ENCODE measurements at places on chromosomes 2 and 18.

- DNase-seq, result peak; percentile 32
These were observed at the start of gene ADD2 for GRCh38 chr2:70767699-70768589. TSS of gene ADD2 (minus strand) at chr2:70768200. CDS start at chr2:70706408, 61,792 bp downstream.

- no peak for DNase-seq
These were observed 528 bp upstream of the PCGF1 start for GRCh38 chr2:74507926-74508520.

GRCh38 chr18:8833480-8833879 lies 128.1 kb downstream of the MTCL1 start:
- DNase-seq, result no peak

DNA sequence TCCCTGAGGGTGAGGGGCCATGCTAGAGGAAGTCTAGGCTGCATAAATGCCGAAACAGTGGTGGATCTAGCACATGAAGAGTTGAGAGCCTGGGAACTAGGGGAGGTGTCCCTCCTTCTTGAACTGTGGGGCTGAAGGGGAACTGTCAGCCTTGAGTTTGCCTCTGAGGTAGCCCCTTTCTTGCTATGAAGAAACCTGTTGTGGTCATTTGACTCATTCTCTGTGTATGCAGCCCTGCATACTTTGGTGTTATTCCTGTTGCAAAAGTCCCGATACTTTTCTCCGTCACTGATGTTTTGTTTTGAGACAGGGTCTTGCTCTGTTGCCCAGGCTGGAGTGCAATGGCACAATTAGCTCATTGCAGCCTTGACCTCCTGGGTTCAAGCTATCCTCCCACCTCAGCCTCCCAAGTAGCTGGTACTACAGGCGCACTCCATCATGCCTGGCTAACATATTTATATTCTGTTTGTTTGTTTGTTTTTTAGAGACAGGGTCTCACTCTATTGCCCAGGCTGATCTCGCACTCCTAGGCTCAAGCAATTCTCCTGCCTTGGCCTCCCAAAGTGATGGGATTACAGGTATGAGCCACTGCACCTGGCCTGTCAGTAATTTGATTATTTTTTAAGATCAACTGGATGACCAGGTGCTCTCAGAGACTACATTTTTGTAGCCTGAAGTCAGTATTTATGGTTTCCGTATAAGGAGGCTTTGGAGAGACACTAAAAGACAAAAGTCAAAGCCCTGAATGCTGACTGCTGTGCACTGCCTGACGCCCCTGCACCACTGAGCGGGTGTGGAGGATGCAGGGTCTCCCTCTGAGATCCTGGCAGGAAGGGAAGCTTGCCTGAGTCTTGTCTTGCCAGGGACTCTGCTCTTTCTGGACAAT lies 126.0 kb upstream of the MSH6 start:
- no peak for DNase-seq

DNA sequence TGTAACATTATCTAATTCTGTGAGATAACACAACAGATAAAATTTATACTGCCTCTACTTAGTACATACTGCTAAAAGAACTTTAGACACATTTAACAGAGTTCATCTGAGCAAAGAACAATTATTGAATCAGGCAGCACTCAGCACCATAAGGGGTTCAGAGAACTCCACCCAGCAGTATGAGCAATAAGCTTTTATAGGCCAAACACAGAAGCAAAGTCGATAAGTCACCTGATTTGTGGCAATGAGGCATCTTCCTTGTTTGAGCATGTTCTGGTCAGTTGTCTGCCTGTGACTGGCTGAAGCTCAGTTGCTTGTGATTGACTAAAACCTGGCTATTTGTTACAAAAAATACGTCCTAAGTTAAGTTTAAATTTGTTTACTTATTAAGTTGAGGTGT lies 746.1 kb upstream of the DDX18 start:
- no peak for DNase-seq

- DNase-seq, result no peak
These were observed 26.7 kb downstream of the CTLA4 start for GRCh38 chr2:203894262-203894661.

DNA sequence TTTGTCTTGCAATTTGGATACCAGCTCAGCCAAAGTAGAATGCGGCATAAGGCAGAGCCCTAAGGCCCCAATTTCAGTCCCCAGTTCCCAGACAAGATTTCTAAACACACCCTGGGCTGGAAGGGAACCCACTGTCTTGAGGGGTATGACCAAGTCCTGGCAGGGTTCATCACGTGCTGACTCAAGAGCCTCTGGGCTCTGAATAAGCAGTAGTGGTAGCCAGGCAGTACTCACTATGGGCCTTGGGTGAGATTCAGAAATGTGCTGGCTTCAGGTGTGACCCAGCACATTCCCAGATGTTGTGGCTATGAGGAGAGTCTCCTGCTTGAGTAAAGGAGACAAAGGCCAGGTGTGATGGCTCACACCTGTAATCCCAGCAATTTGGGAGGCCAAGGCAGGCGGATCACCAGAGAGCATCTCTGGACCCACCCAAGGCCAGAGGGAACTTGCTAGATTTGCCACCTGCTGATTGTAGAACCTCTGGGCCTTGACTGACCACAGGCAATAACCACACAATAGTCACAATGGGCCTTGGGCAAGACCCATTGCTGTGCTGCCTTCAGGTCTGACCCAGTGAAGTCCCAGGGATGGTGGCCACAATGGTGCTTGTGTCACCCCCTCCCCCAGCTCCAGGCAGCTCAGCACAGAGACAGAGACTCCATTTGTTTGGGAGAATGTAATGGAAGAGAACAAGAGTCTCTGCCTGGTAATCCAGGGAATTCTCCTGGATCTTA lies 74.9 kb downstream of the ATL2 start:
- no peak for DNase-seq

GRCh38 chr2:201021914-201022313 lies 49.6 kb downstream of the HYCC2 start:
- DNase-seq, result no peak

DNA sequence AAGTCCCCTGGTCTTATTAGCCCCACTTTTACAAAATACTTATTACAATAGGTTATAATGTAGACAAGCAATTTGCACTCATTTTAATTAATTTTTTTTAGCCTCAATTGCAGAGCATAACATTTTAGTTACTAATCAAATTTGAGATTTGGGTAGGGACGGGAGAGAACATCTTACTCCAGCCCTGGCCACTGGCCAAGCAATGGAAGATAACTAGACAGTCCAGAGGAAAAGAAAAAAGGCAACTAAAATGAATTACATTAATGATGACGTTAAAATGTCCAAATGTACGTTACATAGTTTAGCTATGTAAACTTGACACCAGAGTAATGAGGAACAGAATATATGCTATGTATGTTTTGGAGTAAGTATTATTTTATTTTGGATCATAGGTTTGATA lies 11.0 kb upstream of the CAVIN2 start:
- no peak for DNase-seq

DNA sequence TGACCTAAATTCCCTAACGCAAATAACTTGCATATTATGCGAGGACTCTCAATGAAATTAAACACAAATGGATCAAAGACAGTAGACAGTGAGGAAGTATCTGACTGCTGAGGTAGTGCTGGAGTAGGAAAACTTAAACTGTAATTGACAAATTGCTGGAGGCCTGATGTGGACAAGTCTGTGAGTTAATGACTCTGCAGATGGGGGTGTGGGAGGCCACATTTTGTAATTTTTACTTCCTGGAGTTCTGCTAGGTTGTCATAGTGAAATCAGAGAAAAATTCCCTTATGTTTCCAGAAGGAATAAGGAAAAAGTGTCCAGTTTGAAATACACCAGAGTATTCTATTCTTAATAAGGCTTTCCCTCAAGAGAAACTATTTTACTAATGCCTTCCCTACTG lies 333.0 kb upstream of the CNTNAP5 start:
- no peak for DNase-seq

- no peak for DNase-seq
These were observed 68.6 kb downstream of the PLEKHM3 start for GRCh38 chr2:207956771-207957170.

- no peak for DNase-seq
These were observed 94.2 kb upstream of the NDUFV2 start for GRCh38 chr18:9008200-9008708.
